Colonic mucosa (tissue), 4 donors: ENCODE measurements at places on chromosomes 16 and 17.

DNA sequence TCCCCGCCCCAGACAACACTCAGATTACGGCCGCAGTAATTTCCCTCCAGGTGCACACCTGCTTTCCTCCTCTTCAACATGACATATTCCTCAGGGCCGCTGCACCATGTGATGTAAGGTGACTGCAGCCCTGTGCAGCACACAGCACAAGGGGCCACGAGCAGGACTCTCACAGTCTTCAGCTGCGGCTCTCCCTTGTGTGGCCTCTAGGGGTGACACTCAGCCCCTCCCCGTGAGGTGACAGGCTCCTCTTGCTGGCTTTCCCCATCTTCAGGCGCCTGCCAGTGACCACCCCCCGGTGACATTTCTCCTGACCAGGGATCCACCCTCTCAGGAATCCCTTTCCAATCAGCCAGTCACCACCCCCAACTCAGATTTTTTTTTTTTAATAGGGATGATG is 31.3 kb upstream of the ABCC3 start:
- no peak for DNase-seq

GRCh38 chr17:2713881-2714280 is 2.3 kb upstream of the CLUH start:
- DNase-seq = no peak

DNA sequence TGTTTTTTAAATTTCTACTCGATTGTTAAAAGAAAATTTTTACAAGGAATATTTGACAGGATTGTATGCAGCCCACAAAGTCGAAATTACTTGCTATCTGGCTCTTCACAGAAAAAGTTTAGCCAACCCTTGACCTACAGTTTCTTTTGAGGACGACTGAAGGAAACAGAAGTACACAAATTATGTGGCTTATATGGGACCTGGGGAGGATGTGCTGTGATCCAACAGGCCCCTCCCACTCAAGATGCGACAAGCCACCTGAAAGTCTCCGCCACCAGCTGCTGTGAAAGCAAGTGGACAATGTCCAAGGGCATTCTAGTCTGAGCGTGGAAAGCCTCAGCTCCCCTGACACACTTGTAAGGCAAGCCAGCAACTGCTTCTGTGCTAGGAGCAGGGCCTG is 42.4 kb upstream of the SLC25A19 start:
- DNase-seq = no peak

DNA sequence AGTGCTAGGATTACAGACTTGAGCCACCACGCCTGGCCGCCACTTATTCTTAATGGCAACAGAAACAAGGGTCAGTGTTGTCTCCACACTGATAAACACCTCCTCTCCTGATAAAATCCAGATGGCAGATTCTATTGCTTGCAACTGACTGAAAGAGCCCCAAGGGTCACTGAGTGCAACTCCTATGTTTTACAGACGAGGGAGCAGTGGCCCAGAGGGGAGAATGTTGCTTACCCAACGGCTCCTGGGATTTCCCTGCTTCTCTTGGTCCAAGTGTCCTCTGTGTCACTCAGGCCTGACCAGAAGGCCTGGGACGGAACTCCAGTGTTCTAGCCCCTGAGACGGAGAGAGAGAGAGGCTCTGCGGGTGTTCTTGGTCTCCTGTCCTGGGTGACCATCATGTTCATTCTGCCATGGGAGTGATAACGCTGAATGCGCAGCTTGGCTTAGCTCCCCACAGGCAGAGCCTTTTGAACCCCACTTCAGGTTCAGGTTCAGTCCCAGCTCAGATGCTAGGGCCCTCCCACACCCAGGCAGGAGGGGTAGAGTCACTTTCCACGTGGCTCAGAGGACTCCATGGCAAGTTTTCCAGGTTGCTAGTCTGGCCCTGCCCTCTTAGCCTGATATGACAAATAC is 77.3 kb upstream of the NLRP1 start:
- DNase-seq = no peak

DNA sequence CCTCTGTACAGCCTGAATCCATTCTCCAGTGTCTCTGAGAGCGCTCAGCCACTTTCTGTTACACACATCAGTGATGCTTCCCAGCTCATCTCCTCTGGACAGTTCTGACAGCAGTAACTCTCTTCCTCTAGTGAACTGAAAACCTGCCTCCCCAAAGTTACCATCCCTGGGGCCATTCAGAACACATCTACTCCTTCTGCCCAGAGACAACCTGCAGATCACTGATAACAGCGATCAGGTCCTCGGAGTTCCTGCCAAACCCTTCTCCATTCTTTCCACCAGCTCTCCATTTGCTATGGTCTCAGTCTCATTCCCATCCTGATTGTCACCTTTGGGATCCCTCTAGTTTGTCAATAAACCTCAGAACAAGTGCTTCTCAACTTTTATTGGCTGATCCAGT is 7.3 kb downstream of the ZZEF1 start:
- no peak for DNase-seq
